CD4-positive, alpha-beta T cell treated with Interleukin-1 beta for 1 hour (primary cell): ENCODE measurements at places on chromosomes 4 and X.

DNA sequence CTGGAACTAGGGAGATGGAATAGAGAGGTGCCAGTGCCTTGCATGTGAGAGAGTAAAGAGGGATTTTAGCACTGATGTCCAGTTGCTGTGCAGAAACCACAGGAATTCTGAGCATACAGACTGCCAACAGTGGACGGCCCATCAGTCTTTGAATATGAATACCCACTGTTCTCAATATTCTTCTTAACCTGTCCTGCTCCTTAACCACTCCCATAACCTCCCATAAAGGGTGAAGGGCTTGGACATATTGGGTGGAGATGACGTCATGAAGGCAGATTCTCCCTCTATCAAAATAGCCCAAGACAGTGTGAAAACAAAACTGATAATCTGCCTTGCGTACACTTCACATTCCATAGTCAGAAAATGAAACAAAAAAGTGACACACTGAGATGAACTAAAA lies 1313.7 kb upstream of the PABPC4L start:
- no peak for DNase-seq

- DNase-seq, result no peak
Measured at GRCh38 chr4:42348692-42349091, 48.6 kb upstream of the SHISA3 start.

GRCh38 chr4:161208564-161208963 lies 955.2 kb downstream of the FSTL5 start:
- DNase-seq, result no peak

DNA sequence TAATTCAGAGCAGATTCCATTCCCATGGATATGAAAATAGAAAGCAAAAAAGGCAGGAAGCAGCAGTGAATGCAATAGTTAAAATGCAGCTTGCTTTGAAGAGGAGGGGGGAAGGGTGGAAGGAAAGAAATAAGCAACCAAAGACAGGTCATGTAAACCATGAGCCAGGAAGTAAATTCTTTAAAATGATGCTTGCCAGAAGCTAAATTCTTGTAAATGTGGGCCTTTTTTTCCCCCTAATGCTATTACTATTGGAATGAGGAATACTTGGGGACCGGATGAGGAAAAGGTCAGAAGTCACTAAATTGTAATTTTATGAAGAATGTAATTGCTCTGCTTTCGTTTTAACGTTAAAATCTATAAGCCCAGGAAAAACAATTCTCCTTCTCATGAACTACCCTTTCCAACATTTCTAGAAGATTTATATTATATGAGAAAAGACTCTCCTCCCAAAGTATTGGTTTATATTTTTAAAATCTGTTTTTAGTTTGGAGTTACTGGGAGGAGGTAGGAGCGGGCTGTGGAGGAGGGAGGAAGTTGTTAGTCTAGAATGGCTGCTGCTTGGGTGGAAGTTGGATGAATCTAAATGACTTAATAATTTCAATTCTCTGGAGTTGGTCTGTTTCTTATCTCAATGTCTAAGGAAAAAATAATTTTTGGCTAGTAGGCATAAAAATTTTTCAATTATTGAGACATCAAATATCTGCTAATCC lies 77.6 kb upstream of the PCDH18 start:
- DNase-seq, result no peak

DNA sequence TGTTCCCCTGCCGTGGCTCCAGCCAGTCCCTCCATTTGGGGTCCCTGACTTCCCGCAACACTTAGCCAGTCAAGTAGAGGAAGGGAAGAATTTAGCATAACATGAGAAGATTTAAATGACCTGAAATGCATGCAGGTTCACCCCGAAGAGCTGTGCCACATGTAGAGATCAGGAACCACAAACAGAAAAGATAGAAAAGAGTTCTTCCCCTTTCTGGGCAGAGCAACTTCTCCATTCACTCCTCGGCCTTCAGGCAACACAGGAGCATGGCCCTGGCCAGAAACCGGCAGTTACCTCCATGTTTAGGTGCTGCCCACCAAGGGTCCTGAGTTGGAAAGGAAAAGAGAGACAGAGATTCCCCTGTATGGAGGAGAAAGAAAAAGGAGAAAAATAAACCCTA lies 5.2 kb downstream of the NLRP2B start:
- DNase-seq, result no peak

- DNase-seq, result no peak
Measured at GRCh38 chr4:2832309-2832980, 11.2 kb upstream of the ADD1 start.

GRCh38 chr4:47468706-47469365 lies 5.3 kb upstream of the COMMD8 start:
- no peak for DNase-seq

DNA sequence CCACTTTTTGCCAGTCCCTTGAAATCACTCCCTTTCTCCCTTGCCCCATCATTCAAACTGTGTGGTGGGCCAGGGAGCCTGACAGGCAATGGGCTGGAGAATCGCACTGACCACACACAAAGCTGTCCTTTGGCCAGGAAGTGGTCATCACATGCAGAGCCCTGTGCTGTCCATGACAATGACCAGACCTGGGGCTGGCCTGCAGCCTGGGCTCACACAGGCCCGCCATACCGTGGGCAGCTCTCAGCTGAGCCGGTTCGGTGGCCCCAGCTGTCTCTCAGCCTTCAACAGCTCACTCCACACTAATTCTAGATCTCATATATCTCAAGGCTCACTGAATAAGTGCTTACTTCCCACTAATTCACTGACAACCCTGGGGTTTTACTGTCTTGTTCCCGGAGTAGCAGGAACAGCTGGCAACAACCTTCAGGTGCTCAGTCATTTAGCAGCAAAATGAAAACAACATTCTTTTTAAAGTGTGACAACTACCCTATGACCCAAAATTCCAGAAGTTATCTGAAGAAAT lies 48.0 kb downstream of the USP46 start:
- no peak for DNase-seq

- DNase-seq, result no peak
Measured at GRCh38 chr4:107442538-107443111, 277.4 kb downstream of the PAPSS1 start.

- DNase-seq, result no peak
Measured at GRCh38 chr4:77309496-77309895, 152.5 kb downstream of the CCNG2 start.

DNA sequence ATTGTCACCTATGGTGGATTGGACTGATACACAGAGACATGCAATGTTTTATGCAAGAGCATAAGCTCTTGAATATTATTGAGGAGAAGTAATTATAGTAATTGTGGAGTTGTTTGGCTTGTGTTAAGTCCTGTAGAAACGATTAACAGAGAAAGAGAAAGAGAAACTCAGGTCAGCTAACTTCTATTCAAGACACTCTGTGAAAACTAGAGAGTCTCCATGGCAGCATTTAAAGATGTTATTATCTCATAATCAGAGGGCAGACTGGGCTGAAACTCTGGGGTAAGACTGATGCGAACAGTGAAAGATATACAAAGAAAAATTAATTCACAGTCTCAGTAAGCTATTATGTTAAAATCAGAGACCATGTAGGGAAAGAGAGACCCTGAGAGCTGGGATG lies 625.7 kb downstream of the FAT4 start:
- no peak for DNase-seq

DNA sequence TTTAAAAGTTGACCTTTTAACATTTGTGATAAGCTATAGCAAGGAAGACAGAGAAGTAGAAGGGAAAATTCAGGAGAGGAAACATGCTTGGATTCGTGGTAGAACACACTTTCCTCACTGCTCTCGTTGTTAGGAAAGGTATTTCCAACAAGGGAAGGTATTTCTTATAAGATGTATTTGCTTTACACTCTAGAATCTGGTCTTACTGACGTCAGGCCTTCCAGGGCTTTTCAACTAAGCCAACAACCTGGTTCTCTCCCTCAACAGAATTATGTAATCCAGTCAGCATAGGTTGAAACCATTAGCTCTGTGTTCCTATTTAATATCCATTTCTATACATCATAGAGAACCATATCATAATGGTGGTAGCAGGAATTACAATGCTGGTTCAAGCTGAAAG lies 241.9 kb downstream of the SLC39A8 start:
- DNase-seq, result no peak

GRCh38 chrX:107135049-107135964 lies 16.7 kb upstream of the RBM41 start:
- no peak for DNase-seq

DNA sequence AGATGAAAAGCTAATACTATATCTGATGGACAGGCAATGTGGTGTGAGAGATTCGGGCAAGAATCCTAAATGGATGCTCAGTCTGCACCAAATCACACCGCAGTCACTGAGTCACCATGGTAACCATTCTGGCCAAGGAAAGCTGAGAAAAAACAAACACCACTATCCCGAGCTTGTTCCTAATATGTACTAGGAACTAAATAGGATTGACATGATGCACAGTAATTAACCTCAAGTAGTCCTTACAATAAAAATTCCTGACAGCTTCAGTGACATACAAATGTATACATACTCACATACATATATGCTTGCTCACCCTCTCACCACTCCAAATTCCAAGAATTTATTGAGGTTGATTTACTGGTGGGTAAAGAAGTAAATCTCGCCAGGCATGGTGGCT lies 1.1 kb upstream of the RAB40A start:
- DNase-seq, result no peak

DNA sequence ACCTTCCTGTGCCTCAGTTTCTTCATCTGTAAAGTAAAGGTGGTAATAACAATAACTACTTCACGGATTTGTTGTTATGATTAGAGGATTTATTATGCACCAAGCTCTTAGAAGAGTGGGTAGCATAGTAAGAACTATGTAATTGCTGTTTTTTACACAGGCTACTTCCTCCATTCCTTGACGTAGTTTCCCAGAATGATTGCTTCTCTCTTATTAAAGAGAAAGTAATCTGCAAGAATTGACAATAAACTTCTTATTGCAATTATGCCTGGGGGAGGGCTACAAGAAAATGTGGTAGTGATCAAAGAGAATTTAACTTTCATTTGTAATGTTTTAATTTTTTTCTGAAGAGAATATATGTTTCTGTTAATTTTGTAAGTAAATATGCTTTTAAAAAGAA lies 238.7 kb downstream of the GASK1B start:
- DNase-seq, result no peak

DNA sequence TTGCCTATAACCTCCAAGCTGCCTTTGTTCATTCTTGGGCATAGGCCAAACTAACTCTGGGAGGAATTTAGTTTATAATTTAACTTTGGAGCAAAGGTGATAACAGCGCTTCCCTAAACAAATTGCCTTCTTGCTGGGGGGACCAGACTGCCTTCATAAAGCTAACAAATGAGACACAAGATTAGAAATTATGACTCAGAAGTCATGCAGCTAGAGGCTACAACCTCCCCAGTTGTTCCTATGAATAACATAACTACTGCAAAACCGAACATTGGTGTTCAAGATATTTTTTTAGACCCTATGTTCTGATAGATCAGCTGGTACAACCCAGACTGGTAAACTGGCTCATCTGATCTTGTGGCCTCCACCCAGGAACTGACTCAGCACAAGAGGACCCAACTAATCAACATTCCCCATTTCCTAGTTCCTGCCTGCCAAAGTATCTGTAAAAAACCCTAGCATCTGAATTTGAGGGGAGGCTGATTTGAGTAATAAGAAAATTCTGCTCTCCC lies 22.0 kb upstream of the TMPRSS11B start:
- DNase-seq, result no peak

- DNase-seq, result no peak
Measured at GRCh38 chrX:24646745-24647182, 383 bp downstream of the PCYT1B start.

DNA sequence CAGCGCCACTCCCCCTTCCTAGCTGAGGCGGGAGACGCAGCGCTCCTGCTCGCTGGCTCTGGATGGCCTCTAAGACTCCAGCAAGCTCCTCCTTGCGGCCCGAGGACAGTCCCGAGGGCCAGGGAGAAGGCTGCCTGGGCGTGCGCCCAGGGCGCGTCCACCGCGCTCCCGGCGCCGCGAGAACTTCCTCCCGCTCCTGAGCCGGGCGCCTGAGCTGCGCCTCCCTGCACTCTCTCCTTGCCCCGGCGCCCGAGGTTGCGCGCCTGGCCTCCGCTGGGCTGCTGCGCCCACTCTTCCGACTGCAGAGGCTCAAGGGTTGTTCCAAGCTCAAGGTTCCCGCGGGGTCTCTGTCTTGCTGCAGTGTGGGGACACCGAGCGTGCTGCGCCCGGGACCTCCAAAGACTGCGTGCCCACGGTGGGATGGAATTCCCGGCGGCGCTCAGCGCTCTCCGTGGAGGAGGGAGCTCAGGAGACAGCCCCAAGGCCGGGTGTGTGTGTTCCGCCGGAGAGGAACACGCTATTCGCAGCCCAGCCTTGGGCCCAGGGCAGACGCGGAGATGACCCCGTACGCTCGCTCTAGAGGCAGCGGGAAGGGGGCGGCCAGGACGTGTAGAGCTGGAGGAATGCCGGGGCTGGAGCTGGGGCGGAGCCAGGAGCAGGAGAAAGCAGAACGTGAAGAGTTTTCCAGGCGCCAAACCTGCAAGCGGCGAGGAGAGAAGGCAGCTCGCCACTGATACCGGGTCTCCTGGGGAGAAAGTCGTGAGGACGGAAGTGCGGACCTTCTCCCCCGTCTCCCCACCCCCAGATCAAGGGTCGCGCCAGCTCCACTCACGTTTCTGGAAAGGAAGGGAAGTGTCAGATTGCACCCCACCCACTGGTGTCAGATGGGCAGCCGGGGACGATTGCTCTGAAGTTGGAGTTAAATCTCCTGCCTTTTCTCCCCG lies at the start of gene ARHGAP6:
Gene ARHGAP6 (minus strand): TSS at position 753 of the 944 bp plus-strand sequence. CDS start 1,092 bp downstream, outside the sequence.
- DNase-seq, result no peak

GRCh38 chrX:18075603-18076002 lies 145.1 kb downstream of the BEND2 start:
- no peak for DNase-seq

GRCh38 chr4:105933083-105933482 lies 37.8 kb downstream of the NPNT start:
- DNase-seq, result no peak

DNA sequence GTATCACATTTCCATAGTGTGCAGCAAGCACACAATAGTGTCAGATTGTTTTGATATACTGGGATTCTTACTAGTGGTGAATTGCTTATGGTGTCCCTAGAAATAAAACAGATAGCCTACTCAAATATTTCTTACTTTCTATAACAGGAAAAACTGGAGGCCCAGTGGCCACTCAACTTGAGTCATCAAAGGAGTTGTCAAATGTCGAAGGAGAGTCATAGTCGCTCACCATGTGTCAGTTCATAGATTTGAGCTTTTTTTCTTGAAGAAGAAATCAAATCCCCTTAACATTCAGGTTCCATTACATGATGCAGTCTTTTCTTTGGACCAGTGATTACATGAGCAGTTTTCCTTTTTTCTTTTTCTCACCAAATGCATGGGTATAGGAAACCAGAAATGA lies 1271.0 kb downstream of the RAPGEF2 start:
- DNase-seq, result no peak

- DNase-seq, result peak; percentile 26
Measured at GRCh38 chrX:38799995-38800580, 1.2 kb upstream of the MID1IP1 start.

DNA sequence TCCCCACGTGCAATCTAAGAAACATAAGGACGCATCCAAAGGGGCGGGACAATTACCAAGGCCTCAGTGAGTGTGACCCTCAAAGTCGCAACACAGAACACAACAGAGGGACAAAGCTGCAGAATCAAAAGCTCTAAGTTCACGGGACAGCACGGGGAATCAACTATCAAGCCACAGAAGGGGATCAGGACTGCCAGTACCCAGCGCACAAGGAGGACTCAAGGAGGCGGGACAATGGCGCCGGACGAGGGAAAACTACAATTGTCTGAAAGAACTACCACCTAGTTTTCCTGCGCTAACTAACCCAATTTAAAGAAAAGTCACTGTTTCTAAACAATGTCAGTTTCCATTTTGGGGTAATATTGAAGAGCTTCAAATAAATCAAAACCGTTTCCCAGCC lies 1.3 kb downstream of the FAM53A start:
- no peak for DNase-seq
